Stimulated activated CD8-positive, alpha-beta memory T cell treated with anti-CD3 and anti-CD28 coated beads, Interleukin-4, amount 100 ng/mL, for 1 hour (primary cell): ENCODE measurements at places on chromosomes 2 and 18.

DNA sequence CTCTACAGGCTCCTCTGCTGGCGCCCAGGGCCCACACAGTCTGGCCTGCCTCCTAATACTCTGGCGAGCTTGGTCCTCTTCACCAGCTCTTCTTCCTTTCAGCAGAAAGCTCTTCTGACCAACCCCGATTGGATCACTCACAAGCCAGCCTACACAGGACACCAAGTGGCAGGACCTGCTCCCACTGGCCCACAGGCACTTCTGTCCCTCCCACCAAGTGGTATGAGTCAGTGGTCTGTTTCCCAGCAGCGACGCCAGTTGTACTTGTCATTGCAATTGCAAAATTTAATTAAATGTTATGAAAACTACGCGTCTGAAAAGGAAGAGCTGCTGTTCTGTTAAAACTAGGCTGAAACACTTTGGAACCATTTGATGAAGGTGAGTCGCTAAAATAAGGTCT, 46.7 kb downstream of the NDUFA10 start:
- no peak for DNase-seq

DNA sequence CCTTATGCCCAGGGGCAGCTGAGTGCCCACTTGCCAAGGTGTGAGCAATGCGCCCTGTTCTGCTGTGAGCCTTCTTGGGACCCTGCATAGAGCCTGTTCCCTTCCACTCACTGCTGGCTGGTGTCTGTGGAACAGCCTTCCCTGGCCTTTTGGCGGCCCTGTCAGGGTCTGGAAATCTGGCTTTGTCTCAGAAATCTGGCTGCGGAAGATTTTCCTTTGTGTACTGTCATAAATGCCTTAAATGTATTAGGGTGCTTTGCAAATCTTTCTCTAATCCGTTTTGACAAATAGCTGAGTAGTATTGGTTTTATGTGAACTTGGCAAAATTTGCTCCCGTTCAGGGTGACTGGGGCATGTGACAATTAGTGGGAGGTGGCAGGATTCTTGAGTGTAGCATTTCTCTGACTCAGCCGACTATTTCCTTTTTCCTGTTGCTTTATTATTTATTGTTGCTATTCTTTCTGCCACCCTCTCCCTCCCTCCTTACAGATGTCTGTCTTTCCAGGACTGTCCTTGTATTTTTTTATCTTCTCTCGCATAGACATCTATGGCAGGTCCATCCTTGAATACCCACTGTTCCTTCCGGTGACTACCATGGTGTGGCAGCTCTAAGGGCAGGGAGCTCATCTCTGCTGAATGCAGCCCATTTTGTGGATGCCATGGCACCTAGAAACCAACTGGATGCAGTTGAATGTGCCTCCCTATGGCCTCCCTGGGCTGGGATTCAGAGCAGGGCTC, 41.8 kb downstream of the LDLRAD4 start:
- DNase-seq, result no peak

GRCh38 chr2:188979187-188980114, 5.3 kb downstream of the COL3A1 start:
- no peak for DNase-seq

DNA sequence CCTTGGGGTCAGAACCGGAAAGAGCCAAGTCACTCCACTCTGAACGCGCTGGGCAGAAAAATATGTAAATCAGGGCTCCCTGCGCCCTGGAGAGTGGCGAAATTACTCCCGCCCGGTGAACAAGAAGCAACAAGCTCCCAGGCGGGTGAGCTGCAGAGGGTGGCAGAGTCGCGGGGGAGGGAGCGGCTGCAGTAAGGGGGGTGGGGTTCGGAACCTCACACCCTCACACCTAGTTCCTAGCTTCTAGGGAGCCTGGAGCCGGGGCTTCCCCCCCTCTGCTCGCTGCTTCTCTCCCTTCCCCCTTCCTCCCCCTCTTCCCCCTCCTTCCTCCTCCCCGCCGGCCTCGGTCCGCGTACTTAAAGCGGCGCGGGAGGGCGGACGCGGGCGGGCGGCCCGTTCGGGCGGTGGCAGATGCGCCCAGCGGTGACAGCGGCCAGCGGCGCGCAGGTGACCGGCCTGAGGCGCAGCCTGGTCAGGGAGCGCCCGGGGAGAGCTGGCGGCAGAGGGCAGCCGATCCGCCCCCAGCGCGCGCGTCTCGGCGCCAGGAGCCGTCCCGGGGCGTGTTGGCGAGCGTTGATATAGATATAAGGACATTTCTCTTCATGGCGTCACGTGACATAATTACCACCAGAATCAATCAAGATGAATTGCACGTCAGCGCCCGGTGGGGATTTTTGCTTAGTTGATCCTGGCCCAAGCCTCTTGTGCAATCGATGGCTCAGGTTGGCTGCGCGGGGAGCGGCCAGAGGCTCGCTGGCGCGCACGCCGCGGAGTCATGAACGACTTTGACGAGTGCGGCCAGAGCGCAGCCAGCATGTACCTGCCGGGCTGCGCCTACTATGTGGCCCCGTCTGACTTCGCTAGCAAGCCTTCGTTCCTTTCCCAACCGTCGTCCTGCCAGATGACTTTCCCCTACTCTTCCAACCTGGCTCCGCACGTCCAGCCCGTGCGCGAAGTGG, at the start of gene HOXD11:
Gene HOXD11 (plus strand): TSS at position 700 of the 959 bp plus-strand sequence. CDS start 76 bp downstream, at position 776.
- no peak for DNase-seq

GRCh38 chr2:44649381-44649780, 287.6 kb downstream of the CAMKMT start:
- no peak for DNase-seq

DNA sequence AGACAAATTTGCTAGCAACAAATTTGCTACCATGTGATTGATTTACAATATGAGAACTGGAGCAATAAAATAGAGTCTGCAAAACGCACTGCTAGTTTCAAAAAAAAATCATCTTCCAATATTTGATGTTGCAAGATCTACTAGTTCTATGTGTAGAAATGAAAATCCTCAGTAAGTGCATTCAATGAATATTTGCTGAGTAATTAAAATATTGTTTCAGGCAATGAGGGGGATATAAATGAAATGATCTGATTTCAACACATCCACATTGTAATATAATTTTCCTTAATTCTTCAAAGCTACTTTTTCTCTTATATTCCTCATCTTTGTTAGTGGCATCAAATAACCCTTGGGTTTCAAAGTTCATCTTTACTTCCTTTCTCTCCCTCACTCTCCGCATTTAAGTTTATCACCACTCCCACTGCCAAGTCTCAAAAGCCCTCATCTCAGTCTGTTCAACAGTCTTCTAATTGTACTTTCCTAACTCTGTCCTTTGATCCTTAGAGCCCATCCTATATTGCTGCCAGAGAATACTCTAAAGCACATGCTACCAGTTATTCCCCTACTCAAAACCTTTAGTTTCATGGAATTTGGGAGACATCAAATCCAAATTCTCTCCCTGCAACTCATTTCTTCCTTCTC, 6.2 kb downstream of the OSGEPL1 start:
- DNase-seq, result no peak

GRCh38 chr18:5527603-5528002, 16.2 kb downstream of the EPB41L3 start:
- DNase-seq, result no peak

DNA sequence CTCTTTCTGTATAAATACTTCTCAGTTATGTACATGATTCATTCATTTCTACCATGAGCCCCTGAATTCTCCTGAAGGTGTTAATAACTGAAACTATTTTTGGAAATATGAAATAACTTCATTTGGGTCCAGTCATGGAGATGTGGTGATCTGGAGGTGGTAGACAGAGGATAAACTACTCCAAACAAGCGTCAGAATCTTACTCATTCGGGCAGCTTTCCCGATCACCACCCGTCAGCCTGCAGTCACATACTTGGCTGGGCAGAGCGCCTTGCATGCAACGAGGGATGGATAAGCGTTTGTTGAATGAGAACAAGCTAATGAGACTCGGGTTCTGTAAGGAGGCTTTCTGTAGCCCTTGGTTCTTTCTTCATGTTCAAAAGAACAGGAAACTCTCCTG, 222.7 kb downstream of the CD226 start:
- DNase-seq, result no peak

- no peak for DNase-seq
Measured at GRCh38 chr2:110197452-110197851, 7.4 kb downstream of the NPHP1 start.

GRCh38 chr2:199704358-199705238, 146.4 kb downstream of the FTCDNL1 start:
- no peak for DNase-seq

DNA sequence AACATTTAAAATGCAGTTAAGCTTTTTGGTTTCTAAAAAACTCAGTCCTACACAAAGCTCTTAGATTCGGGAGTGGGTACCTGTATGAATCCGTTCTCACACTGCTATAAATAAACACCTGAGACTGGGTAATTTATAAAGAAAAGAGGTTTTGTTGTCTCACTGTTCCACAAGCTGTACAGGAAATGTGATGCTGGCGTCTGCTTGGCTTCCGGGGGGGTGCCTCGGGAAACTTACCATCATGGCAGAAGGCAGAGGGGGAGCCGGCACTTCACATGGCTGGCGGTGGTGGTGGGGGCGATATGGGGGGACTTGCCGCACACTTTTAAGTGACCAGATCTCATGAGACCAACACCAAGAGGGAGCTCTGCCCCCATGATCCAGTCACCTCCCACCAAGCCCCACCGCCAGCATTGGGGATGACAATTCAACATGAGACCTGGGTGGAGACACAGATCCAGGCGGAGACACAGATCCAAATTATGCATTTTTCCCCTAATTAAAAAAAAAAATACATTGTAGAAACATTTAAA, 222.5 kb downstream of the GBX2 start:
- no peak for DNase-seq

GRCh38 chr2:217060516-217060915, 200.7 kb upstream of the TNP1 start:
- DNase-seq, result no peak

DNA sequence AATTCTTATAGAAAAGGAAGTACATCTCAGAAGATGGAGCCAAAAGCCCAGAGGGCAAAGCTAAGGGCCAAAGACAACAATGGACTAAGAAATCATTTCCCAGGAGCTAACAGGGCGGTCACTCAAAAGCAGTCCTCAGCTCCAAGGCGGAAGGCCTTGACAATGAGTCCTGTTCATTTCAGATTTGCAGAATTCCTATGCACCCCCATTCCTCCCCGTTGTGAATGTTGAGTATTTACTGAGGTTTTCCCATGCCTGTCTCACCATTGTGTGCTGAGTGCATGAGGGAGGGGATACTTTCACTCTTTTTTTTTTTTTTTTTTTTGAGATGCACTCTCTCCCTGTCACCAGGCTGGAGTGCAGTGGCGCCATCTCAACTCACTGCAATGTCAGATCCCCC, 18.8 kb upstream of the DTNB start:
- DNase-seq, result no peak

DNA sequence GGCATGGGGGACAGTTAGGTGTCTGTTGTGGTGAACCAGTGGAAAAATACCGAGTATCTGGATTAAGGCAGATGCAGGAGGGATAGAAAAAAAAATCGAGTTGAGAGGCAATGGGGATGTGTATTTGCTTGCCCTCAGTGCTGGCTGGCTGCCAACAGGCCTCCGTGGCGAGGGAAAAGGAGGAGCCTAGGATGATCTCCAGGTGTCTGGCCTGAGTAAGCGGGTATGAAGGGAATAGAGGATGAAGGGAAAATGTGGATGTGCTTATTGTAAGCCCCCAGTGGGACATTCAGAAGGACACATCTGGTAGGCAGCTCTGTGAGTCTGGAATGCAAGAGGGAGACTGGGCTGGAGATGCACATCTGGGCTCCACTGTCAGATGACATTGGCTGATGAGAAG, 22.8 kb downstream of the KCNS3 start:
- DNase-seq, result no peak

DNA sequence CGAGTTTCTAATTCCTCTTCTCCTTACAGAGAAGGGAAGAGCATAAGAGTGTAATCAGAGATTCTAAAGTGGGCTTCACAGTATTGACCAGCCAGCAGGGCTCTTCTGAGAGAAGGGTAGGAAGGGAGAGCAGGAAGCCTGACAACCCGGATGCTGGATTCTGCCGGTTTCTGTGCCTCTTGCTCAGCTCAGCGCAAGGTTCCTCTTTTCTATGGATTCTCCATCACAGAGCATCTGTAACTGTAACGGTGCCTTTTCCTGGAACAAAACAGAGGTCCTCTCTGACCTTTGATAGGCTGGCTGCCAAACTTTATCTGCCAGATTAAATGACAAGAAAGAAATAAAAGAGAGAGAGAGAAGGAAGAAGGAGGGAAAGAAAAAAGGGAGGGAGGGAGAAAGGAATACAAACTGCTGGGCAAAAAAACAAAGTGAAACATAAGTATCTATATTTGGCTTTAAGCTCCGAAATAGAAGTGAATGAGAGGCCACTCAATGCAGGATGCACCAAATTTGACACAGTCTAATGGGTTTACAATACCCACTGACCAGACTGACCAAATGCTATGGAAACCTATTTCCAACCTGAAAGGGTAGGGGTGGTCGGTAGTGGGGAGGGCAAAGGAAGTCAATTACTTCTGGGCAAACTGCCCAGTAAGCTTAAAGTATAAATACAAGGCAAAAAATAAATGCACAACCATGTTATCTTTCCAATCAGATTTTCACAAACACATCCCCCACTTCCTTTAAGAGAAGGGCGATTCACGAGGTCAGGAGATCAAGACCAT, 59.2 kb downstream of the PIEZO2 start:
- DNase-seq, result no peak

DNA sequence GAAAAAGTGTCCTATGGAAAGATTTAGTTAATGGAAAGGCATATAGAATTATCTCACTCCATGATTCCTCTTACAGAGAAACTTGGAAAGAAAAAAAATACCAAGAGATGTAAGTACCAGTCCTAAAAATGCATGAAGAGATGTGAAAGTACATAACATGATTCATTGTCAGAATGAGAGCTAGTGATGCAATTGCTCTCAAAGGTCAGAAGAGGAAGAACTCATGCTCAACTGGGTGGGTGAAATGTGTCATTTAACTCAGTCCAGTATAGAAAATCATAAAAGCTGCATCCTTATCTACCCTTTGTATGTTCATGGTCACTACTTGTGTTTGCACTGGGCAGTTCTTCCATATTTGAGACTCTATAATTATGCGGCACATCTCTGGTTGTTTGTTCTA, 300.0 kb upstream of the PIK3C3 start:
- no peak for DNase-seq

DNA sequence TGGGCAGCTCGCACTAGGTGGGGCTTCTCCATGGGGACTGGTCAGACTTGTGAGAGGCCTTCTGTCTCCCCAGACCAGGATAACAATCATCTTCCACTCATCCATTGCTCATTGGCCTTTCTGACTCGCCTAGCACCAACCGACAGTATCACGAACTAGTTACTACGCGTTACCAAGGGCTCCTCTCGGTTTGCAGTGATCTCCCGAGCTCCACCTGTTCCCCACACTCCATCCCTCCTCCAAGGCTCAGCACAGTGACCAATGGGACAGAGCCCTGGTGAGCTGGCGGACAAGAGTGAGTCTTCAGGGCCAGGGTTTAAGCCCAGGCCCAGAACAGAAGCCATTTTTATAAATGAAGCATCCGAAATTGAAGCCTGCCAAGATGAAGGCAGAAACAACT, 42.8 kb upstream of the SMAD7 start:
- DNase-seq, result no peak

DNA sequence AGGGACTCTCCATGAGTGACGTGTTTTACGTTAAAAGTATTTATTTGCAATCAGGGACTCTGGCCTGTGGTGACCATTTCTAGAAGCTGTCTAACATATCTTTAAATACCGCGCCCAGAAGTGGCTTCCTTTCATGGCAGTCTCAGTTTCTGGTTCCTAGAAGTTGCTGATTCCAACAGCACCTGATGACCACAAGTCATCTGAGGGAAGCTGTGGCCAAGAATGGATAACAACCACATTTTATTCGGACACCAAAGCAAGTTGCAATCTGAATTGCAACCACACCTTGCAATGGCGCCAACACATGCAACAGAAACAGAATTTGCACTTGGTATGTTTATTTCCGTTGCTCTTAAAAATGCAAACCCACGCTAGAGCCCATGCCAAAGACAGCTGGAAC, 33.1 kb downstream of the MEX3C start:
- no peak for DNase-seq

- DNase-seq, result no peak
Measured at GRCh38 chr2:185147361-185147760, 549.0 kb downstream of the ZNF804A start.
